ENCODE measurements at places on chromosomes 2 and 18.
A peak's percentile ranks its signal among the peaks of the same experiment; 100 is the strongest.

DNA sequence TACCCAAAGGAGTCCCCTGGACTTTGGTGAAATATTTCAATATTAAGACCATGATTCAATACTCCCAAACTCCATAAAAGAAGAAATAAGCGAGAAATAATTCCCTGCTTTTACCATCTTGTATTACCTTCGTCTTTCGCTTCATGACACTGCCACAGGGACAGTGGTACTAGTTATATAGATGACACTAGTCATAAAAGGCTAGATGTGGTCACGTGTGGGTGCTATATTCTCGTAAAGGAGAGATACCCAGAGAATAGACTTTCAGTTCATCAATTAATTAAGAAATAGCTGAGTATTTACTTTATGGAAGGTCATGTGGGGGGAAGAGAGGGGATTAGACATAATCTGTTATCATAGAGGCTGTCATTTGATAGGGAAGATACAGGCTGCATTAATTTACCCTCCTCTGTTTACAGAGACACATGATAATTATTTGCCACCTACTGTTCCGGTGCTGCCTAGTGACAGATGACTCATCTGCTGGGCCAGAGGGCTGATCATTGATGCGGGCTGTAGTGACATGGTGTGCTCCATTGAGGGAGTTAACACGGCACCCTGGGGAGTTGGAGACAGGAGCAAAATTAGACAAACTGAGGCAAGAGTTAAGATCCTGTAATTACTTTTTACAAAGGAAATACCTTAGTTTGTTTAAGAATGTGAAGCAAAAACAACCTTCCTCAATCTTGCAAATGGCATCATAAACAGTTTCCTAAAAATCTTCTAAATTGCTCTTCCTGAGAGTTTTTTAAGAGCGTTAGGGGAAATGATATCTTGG lies 78.2 kb upstream of the ITGB6 start:
- DNase-seq: no peak

DNA sequence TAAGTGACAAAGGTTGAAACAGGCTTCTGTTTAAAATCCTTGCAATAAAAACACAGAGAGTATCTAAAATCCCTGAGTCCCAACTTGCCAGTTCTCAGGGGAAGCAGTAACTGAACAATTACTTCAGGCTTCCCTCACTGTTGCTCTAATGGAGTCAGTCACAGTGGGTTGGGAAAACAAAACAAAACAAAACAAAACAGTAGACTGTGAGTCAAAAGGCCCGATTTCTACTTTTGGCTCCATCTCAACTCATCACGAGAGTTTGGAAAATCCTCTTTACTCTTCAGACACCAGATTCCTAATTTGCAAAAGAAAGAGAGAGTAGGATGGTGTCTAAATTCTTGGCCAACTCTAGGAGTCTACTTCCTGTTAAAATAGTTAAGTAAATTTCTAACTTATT lies 1.1 kb downstream of the FSHR start:
- DNase-seq: no peak

- no peak for DNase-seq
Observed at GRCh38 chr2:216757532-216757931, 62.2 kb upstream of the IGFBP5 start.

- DNase-seq: no peak
Observed at GRCh38 chr2:145615626-145616025, 1095.7 kb upstream of the ZEB2 start.

DNA sequence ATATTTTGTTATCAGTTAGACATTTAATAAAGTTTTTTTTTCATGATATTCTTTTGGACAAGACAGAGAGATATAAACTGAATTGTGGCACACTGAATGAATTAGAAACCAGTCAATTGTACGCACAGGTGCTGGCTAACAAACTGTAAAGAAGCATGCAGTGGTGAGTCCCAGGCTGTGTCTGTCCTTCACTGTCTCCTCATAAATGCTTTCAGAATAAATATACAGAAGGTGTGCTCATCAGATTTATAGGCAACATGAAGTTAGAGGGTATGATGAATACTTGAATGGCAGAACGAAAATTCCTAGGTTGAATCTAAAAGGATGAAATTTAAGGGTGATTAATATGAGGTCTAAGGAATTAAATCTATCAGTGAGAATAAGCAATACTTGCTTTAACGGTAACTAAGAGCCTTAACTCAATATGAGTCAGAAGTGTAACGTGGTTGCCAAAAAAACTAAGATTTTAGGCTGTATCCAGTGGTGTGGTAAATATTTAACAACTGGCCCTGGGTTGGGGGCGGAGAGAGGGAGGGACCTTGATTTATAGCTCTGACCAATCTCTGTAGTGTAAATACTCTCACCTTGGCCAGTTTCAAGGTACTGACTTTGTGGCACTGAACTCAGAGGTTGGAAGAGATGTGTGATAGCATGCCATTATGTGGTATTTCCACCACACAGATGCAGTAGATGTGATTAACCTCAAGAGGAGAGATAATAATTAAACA lies 41.9 kb upstream of the AAK1 start:
- DNase-seq: no peak

- DNase-seq: no peak
Observed at GRCh38 chr2:191869178-191869577, 22.3 kb upstream of the CAVIN2 start.

DNA sequence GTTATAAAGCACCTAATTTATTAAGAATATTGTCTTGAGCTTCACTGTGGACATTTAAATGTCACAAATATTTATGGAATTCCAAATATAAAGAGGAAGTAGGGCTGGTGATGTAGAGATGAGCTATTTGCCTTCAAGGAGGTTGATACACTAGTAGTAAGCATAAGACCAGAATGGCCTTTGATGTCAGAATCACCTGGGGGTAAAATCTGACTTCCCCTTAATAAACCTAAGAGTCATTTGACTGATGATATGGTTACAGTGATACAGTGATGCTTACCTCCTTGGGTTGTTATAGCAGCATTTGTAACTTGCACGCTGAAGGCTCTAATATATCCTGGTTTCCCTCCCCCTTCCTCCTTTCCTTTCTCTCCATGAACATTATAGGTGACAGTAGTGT lies 143.7 kb downstream of the CERS6 start:
- DNase-seq: no peak

DNA sequence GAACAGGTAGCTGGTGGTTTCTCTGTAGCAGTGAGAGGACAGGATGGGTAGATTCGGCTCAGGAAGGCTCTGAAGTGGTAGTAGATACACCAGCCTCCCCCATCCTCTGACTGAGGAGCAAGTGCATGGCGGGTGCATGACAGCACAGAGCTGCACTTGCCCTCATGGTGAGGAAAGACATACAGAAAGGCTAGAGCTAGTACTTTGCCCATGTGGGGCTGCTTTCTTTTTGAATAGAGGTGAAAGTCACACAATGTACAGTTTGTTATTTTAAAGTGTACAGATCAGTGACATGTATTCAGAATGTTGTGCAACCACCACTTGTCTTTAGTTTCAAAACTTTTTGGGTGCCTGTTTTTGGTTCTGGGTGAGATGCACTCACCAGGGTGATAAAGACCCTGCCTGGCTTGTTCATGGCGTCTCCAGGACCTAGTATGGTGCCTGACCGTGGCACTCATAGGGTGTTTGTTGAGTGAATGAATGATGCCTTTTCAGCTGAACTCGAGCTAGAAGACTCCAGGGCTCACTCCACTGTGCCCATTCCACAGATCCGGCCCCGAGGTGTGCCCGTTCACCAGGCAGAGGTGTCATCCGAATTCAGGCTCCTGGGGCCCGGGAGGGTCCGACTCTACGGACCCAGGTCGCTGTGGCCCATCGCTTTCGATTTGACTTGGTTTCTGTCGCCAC lies 421 bp upstream of the VAMP5 start:
- DNase-seq: no peak

- no peak for DNase-seq
Observed at GRCh38 chr18:51953521-51953920, 386.5 kb upstream of the DCC start.

GRCh38 chr18:76875390-76876325 lies 53.3 kb downstream of the ZNF236 start:
- DNase-seq: no peak

- DNase-seq: no peak
Observed at GRCh38 chr18:65975536-65975935, 224.7 kb downstream of the CDH7 start.

DNA sequence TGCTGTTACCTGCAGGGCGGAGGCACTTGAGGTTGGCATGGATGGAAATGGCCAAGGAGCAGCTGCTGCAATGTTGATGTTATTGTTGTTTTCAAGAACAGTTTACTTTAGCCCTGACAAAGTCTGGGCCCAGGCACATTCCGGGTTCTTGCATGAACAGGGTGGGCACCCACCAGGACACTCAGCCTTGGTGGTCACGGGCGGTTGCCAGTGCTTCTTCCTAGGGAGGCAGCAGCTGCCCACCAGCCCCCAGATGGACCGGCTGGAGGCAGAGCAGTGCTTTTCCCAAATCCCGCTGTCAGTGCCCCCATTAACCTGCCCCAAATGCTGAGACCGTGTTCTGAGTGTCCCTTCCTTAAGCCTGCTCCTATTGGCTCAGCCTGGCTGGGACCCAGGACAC lies 38.5 kb upstream of the B3GNT7 start:
- DNase-seq: no peak

DNA sequence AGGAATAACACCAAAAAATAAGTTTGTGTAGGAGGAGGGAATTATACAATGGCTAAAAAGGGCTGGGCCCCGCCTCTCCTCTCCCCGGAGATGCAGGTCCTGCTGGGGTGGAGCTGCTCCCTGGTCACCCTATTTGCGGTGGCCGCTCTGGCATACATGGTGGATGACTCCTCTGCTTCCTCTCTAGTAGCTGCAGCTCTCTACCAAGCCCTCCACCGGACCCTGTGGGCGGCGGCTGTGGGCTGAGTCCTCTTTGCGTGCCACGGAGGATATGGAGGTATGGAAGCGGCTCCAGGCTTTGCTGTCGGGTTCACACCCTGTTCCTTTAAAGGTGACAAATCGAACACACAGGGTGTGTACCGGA lies 77.1 kb upstream of the SEC11C start:
- DNase-seq: no peak

DNA sequence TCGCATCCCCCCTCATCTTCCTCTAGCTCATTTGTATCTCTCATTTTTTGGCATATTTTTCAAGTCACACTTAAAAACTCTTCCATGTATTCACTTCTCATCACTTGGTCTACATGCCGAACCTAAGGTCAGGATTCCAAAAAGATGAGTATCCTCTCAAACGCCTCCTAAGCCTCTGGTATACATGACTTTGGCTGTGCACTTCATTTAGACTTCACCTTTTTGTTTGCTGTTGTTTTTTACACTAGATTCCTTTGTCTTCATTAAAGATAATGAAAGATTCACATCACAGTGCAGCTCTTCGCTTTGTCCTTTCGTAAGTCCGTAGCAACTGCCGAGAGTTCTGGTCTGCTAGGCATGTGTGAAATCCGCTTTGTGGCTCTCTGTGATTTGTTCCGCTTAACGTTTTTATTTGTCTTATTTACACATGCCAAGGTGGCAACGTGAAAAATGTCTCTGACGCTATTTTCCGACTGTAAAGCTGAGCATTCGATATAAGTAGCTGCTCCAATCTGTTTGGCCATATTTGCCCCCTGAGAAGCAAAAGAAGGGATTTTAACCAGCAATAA lies 17.7 kb downstream of the RND3 start:
- no peak for DNase-seq

- peak; percentile 76 for DNase-seq
Observed at GRCh38 chr2:118855451-118856279, 8.2 kb upstream of the EN1 start.

DNA sequence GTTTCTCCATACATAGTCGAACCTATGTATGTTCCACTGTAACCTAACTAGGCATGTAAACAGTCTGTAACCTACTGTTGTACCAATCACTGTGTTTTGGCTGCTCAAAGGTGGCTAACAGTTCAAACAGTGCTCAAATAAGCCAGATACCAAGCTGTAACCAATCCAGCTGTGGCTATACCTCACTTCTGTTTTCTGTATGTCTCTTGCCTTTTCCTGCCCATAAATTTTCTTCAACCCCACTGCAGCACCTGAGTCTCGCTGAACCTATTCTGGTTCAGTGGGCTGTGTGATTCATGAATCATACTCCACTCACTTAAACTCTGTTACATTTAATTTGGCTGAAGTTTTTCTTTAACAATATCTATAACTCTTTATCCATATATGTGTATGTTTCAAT lies 340.7 kb downstream of the LPIN1 start:
- DNase-seq: no peak

DNA sequence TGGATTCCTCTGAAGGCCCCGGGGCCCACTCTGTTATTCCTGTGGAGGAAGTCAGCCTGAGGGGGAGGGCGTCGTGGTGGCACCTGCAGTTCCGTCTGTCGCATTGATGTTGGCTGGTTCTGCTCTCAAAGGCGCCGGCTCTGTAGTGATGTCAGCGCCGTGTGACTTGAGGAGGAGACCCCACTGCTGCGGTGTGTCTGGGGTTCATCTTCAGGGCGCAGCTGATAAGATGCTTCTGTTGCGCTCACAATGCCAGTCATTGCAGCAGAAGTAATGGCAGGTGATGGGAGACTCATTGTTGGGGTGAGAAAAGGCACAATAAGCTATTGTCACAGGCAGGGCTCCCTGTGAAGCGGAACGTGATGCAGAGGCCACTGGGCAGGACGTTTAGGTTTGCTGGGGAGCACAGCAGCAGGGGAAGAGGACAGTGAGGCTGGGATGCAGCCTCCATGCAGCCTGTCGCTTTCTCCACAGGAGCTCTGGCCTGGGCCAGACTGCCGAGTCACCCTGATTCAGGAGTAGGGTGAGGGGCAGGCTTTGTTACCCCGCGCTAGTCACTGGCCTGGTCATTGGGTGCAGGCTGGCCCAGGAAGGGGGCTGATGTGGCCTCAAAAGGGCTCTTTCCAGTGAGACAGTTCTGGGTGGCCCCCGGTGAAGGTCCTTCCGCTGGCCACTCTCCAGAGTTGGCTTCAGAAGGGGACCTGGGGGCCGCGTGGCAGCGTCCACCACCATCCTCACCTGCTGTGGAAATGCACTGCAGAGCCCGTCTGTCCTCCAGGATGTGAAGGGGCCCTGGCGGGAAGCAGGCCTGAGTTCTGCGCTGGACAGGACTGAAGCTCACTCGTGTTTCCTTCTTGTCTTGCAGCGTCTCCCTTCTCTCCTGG lies 42.9 kb downstream of the SH3BP4 start:
- DNase-seq: no peak

GRCh38 chr2:102262216-102263129 lies 48.9 kb upstream of the IL1RL1 start:
- no peak for DNase-seq
